Nucleus accumbens (tissue), 56 donors: ENCODE measurements at places on chromosomes 3 and 15.

GRCh38 chr3:177516158-177517011, 319.1 kb upstream of the TBL1XR1 start:
- DNase-seq, result peak; percentile 14

DNA sequence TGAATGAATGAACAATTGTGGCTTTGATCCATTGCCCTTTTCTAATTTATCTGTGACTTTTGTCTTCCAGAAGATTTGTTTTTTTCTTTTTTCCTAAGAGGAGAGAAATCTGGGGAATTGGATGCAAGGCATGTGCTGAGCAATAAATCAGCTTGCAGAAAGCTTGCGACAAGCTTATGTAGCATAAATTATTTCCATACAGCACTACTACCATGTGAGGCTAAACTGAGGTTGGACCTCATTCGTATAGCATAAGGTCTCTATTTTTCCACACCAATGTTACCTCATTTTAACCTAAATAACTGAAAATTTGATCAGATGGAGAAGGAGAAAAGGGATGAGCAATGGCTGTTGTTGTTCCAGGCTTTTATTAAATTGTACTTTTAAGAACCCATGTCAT, 455.6 kb downstream of the TUSC7 start:
- no peak for DNase-seq

DNA sequence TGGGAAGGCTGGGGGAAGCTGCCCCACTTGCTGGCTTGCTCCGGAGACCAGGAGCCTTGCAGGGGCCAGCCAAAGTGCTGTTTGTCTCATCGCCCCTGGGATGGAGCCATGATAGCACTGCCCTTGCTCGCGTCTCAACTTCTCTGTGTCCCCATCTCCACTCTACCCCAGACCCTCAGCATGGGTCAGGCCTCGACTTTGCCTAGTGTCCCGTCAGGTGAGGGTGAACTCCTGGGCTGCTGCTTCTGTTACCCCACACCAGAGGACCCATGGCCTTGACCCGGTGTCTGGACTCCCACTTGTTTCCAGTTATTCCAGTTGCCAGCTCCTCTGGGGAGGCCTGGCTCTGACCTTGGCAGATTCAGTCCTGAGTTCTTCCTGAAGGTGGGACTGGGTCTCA, 36.5 kb upstream of the DUSP7 start:
- DNase-seq, result no peak

DNA sequence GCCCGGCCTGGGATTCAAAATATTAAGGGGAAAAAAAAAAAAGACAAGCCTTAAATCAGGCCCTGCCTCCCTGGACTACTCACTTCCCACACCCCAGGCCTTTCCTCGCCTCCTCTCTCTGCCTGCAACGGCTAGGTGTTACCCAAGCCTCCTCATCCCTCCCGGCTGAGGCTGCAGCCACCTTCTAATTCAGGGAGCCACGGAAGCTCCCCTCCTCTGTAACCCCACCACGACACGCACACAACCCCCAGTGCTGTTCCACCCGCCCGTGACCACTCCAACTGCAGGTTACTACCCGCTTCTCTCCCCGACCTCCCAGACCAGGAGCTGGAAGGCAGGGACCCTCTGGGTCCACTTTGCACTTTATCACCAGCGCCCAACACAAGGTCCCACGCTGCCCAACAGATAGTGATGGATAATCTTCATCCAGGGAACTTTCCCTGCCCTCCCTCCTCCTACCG, 936 bp downstream of the KIF7 start:
- DNase-seq, result no peak

GRCh38 chr15:80997692-80998091, 3.0 kb upstream of the TLNRD1 start:
- no peak for DNase-seq

DNA sequence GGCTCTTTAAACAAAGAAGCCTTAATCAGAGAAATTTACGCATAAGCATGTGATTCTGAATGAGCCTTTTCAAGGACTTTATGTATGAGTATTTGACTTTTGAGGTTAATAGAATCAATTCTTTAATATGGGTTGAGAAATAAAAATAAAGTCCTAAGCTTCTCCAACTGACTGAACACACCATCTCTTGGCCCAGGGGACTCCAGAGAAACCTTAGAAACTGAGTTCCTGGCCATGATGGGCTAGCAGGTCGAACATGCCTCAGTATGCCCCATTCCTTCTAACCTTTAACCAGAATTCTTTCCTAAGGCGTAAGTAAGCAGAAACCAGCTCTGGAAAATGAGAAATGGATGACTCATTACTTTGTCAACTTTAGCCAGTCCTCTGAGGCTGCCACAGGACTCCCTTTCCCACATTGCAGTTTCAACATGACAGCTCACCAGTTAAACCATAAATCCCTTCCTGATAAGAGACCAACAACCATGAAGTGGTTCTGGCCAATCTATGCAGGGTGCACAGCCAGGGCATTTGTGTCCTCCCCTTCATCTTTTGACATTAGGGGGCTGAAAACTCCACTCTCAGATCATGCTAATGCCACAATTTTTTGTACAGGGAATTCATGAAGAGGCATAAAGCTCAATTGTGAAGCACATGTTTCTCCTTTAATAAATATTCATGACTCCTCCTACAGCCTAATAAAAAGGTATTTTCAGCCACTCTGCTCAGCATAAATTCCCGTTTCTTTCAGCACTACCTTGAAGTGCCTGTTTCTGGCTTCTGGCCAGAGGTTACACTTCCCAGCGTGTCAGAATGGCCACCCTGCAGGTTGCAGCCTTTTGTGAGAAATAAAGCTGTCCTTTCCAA, 33.3 kb downstream of the TM4SF18 start:
- DNase-seq, result no peak

DNA sequence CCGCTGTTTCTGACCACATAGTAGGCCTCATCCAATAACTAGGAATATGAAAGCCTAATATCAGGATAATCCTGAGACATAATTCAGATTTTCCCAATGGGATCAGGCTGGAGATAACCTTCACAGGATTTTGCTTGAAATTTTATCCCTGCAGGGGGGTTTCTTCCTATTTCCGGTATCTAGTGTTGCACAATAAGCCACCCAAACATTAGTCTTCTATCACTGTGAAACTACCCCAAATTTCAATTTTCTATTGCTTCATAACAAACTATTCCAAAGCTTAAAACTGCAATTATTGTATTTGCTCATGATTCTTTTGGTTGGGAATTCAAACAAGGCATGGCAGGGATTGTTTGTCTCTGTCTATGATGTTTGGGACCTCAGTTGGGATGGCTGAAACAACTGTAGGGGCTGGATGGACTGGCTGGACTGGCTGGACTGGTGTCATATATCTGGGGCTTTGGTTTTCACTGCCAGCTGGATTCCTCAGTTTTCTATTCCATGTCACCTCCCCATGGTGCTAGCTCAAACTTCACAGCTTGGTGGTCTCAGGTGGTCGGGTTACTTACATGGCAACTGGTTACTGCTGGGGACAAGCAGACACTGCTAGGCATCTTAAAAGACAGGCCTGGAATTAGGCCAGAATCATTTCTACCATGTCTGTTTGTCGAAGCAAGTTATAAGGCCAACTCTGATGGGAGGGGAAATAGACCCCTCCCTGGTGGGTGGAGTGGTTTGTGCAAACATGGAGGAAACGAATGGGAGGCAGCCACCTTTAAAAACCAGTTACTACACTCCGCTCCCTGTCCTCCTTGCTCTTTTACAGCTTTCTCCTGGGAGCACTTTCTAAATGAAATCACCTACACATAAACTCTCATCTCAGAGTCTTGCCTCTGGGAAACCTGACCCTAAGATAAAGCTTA, 88.2 kb upstream of the STT3B start:
- DNase-seq, result no peak

GRCh38 chr3:30596152-30596551, 10.2 kb upstream of the TGFBR2 start:
- no peak for DNase-seq

DNA sequence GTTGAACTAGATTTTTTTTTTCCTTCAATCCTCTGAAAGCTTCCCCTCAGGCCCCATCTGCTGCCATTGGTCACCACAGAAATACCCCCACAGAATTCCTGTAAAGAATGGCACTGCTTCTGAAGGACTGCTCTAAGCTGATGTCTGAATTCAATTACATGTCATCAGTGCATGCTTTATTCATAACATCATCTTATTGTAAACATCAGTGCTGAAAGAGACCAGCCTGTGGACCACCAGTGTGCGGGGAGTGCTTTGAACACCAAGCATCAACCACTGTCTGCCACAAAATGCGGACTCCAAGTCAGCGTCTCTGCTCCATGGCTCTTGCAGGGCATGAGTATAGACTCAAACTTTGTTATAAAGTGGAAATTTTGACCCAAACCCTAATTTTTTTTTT, 11.6 kb downstream of the PHLDB2 start:
- DNase-seq, result no peak

DNA sequence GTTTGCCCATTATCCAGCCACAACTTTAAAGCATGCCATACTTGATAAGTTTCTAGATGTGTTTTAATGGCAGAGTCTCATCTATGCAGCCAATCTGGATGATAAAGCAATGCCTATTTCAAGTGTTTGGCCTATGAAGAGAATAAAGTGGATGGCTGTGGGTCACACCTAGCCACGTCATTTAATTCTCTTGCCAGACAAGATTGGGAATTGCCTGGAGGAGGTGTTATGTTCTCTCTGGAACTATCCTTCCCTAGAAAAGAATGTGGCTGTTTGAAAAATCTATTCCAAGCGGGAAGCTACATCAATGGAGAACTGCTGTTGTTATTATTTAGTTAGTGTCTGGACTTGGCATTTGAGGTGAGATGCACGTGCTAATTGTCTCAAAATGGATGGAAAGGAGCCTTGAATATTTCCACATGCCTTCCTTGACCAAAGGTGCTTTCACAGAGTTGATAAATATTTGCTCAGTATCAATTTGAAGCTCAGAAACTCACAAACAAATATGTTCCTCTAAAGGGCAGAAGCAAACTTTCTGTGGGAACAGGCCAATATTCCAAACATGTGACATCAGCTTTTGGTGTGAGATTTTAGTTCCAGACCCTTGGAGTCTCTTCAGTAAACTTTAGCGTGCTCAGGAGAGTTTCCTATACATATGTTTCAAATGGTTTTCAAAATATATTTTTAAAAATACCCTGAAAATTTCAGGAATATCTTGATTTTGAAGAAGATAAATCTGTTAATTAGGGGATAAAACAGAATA, 510.6 kb upstream of the SGO1 start:
- no peak for DNase-seq

GRCh38 chr15:43270676-43271306, 4.1 kb upstream of the TGM5 start:
- DNase-seq, result no peak
